ENCODE measurements at places on chromosomes 1 and 21.

DNA sequence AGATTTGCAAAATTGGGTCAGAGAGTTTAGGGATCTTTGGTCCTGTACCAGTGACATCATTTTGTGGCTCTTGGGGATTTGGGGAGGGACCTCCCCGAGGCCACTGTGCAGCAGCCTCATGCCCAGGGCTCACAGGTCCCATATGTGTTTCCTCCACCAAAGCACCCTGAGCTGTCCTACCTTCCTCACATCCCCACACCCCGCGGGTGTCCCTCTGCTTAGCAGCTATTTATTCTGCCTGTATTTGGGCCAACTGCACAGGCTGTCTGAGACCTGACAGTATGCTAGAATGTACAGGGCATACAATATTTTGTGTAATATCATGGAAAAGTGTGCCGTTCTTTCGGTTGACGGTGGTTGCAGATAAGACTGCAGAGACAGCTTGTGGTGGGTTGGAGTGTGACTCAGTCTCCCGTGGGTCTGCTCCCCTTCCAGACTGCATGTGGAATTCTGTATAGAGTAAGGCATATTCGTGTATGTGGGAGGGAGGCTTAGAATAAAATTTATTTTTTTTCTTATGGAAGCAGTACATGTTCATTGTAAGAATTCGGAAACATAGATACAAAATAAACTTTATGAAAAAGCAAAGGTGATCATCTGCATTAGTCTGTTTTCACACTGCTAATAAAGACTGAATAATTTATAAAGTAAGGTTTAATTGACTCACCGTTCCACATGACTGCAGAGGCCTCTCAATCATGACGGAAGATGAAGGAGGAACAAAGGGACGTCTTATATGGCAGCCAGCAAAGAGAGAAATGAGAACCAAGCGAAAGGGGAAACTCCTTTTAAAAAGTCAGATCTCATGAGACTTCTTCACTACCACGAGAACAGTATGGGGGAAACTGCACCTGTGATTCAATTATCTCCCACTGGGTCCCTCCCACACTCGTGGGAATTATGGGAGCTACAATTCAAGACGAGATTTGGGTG is 84.4 kb downstream of the ADARB1 start:
- DNase-seq: no peak

GRCh38 chr1:57235730-57236510 is 187.9 kb downstream of the DAB1 start:
- no peak for DNase-seq

- no peak for DNase-seq
Observed at GRCh38 chr1:21904704-21905520, 32.2 kb downstream of the HSPG2 start.

DNA sequence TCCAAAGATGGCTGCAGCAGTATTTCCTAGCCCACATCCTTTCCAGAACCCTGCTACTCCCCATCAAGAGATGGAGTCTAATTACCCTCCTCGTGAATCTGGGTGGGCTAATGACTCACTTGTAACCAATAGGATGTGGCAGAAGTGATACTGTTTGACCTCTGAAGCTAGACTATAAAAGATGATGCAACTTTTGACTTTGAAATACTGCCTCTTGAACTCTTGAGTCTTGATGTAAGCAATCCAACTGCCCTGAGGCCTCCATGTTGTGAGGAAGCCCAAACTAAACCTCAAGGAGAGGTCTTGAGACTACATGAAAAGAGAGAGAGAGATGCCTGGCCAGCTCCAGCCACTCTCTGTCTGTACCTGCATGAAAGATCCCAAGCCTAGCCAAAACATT is 29.5 kb downstream of the LMO4 start:
- no peak for DNase-seq

DNA sequence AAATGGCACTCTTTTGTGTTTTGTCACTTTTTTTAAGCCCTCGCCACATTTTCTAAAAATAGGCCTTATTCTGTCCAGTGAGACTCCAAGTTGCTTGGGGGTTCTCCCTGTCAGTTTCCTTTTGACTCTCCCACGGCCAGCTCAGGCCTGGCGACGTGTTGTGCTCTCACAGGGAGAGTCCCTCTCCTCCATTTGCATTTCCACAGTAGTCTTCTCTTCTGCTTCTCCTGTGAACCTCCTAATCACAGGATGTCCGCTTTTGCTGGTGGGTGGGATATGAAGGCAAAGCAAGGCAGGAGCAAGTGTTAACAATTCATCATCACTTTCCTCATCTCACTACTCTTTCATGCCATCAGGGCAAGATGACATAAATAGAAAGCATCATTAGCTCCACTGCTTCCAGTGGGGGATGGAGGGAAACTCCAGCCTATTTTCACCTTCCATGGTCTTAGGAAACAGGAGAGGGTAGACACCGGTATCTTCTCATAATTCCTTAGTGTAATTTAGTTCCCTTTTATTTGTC is 99.8 kb downstream of the INTS7 start:
- no peak for DNase-seq

DNA sequence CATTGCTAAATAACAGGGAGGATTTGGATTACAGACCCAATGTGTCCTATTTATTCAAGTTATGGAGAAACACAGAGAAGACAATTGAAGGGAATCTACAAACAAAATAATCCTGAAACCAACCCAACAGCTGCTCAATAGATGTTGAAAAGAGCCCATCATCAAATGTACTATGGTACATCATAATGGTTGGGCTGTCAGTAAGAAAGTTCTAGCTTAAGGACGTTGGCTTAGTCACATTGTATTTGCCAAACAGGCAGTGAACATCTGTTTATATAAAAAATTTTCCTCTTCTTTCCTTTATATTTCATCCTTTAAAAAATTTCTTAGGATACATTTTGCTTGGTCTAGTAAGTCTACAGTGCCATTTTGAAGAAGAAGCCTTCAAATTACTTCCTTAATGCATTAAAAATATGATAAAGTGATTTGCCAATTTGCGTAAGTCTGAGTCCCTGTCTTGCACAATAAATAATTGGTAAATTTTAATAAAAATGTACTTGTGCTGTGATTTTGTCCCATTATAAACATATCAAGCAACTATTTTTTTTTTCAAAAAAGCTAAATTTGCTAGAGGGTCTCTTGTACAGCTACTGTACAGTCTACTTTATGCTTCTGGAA is 14.4 kb downstream of the MAP3K7CL start:
- no peak for DNase-seq

DNA sequence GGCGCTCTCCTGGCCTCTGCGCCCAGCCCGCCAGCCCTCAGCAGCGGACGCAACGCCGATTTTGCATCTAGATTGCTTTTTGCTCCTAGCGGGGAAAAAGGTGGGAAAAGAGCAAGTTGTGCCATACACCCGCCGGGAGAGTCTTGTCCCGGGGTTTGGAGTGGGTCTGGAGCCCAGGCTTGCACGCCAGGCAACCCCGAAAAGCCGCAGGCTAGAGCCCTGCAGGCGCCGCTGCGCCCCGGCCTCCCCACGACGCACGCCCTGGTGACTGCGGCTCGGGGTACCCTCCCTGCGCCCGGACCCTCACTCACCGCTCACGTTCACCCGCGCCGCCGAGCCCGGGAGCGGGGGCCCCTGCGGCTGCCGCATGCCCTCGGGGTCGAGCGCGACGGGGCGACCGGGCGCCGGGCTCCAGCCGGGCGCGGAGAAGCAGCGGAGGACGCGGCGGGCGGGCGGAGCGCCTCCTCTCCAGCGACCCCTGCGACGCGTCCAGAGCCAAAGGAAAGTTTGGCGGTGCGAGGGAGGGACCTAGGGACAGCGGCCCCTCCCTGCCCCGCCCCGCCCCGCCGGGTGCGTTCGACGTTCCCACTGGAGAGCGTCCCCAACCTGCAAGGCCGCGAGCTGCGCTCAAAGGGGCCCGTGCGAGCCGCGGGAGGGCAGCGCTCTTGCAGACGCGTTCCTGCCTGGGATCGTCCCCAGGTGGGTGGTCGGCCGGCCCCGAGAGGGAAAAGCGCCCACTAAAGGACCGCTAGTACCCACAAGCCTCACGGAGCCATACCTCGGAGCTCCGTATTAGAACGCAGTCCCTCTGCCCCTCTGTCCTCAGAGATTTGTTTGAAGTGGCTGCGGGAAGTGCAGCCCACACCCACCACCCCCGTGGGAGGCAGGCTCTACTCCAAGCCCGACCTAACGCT is at the start of gene LPAR3:
Gene LPAR3 (minus strand): TSS at position 502 of the 914 bp plus-strand sequence. CDS start 27,086 bp downstream, outside the sequence.
- DNase-seq: no peak

- no peak for DNase-seq
Observed at GRCh38 chr21:46504666-46505065, 46.0 kb downstream of the DIP2A start.

DNA sequence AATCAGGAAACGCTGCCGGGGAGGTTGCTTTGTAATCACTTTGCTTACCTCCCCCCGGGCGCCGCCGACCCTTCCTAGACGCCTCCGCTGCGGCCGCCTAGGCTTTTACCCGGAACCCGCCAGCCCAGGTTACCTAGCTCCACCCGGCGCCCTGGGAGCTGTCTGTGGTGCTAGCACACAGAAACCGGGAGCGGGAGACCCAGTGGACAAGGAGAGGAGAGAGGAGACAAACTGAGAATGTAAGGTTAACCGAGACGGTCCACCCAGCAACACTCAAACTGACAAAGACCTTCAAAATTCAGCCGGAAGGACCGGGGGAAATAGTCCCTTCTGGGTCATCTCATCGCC is 9.8 kb downstream of the BARHL2 start:
- no peak for DNase-seq

DNA sequence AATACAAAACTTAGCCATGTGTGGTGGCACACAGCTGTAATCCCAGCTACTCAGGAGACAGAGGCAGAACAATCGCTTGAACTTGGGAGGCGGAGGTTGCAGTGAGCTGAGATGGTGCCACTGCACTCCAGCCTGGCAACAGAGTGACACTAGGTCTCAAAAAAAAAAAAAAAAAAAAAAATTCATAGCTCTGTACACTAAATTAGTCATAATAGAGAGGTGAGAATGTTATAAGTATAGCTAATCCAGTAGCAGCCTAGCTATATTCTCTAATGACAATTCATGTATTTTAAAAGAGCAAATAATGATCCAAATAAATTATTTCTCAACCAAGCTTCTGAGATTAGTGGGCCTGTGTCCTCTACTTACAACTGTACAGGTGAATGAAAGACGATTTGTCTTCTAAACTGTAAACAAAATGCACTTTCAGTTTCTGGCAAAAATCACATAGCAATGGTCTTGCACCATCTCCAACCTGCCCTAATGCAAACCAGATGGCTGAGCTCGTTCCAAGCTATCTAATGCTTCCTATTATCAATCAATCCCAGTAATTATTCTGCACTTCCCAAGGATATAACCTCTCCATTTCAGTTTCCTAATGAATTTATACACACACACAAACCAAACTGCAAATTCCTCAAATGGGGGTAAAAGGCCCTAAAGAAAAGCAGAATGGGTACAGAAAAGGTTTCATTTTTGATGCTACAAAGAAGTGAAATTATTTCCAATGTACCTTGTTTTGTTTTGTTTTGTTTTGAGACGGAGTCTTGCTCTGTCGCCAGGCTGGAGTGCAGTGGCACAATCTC is 56.5 kb downstream of the GATAD2B start:
- no peak for DNase-seq

- DNase-seq: no peak
Observed at GRCh38 chr1:40823345-40823744, 38.8 kb downstream of the CITED4 start.

DNA sequence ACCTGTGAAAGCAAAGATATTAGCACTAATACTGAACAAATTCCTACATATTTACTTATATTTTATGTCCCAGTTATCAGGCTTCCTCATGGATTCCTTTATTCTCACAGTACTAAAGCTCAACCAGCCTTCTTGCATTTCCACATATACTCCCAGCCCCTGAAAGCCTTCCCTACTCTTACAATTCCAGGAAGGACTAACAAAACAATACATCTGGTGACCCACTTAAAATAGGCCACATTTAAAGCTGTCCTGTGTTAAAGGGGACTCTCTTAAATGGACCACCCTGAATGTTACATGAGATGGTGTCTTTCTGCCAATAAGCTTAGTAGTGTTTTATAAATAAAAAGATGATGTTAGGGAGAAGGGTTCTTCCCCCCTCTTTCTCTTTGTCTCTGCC is 54.4 kb downstream of the NTMT2 start:
- DNase-seq: no peak
